ENCODE measurements at places on chromosomes 3 and 15. TPM values are rescaled to one million over a fixed set of nuclear protein-coding genes. Genes with fewer than 3 reads are reported as not detected.
A peak's percentile ranks its signal among the peaks of the same experiment; 100 is the strongest.

Gene CPN2
- 0.09 TPM for total RNA-seq

Gene UPK1B
- 0.41 TPM for total RNA-seq

Gene RBSN
- 20.7 TPM for total RNA-seq

Gene GOLGA8J
- total RNA-seq = 0.33 TPM

Gene KNG1
- total RNA-seq = 0.34 TPM

- no peak overlapping the region for H3K4me3 ChIP-seq
- H3K36me3 ChIP-seq = no peaks in the 10 kb centered on the region
- no peaks in the 10 kb centered on the region for H3K27me3 ChIP-seq
- no peak overlapping the region for H3K27ac ChIP-seq
- DNase-seq = no peak
- peaks cover 55% of the 10 kb centered on the region for H3K4me1 ChIP-seq
Observed at GRCh38 chr15:41778521-41778920, 4.2 kb downstream of the MAPKBP1 start.

DNA sequence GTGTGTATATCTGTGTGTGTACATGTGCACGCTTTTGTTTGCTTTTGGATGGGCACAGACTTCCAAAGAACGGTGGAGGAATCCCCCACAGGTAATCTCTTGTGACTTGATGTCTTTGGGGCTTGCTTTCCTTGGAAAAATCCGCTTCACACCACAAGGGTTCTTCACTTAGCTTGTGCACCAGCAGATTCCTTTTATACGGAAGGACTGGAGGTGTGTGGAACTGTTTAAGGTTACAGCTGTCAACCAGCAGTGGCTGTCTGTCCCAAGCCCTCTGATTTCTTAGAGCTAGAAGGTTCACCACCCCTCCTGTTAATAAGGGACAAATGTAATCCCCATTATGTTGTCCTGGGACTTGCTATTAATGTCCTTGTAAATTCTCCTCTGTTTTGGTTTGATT is 193.5 kb downstream of the ITPR1 start:
- DNase-seq = no peak
- no peak overlapping the region for H3K27ac ChIP-seq
- H3K36me3 ChIP-seq = peaks cover 21% of the 10 kb centered on the region
- H3K4me3 ChIP-seq = no peak overlapping the region
- no peaks in the 10 kb centered on the region for H3K27me3 ChIP-seq

DNA sequence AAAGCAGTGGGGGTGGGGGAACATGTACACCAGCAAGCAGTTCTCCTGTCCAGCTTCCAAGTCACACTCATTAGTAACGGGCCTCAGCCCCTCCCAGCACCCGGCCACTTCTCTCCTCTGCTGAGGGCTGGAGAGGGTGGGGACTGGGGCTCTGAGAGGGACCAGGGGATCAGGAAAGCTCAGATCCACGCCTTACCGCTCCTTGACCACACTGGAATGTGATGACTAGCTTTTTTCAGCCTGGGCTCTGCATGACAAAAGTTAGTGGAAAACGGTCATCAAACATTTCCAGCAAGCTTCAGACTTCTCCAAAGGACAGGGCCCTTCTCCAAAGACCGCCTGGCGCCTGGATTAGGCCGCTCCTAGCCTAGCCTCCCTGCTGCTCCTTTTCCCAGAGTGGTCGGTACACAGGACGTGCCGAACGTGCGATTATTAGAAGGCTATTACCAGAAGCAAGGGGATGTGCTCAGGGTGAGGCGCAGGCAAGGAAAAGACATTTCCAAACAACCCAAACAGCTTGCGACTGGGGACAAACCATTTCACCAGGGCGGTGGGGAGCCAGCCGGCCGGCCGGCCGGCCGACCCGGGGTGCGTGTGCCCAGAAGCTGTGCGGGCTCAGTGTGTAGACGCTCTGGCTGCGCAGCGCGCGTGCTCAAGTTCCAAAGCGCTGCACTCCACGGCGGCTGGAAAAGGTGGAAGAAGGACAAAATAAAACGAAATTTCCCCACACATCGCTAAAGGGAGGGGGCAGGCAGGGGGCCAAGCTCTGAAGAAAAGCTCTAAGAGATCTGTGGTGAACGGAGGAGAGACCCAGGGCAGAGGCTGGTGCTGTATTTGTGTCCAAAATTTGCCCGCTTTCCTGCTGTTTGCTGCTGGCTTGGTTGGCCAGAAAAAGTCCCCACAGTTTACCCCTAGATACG is 51.0 kb upstream of the SSR3 start:
- peaks cover 29% of the 10 kb centered on the region for H3K4me1 ChIP-seq
- H3K27me3 ChIP-seq = peaks cover 8% of the 10 kb centered on the region
- no peaks in the 10 kb centered on the region for H3K36me3 ChIP-seq
- DNase-seq = peak; percentile 38
- H3K27ac ChIP-seq = peak overlapping the region; percentile 86

GRCh38 chr3:40179016-40179415 is 130.5 kb upstream of the EIF1B start:
- peak; percentile 87 for DNase-seq
- no peaks in the 10 kb centered on the region for H3K27me3 ChIP-seq
- no peak overlapping the region for H3K27ac ChIP-seq
- H3K4me1 ChIP-seq = peaks cover 6% of the 10 kb centered on the region
- H3K4me3 ChIP-seq = no peak overlapping the region

GRCh38 chr3:116678853-116679252 is 30.7 kb upstream of the TUSC7 start:
- H3K27me3 ChIP-seq = no peaks in the 10 kb centered on the region
- H3K4me1 ChIP-seq = peaks cover 4% of the 10 kb centered on the region
- no peak overlapping the region for H3K27ac ChIP-seq
- no peak overlapping the region for H3K4me3 ChIP-seq
- peak; percentile 10 for DNase-seq

GRCh38 chr3:152211655-152212054 is 57.1 kb upstream of the MBNL1 start:
- H3K27me3 ChIP-seq = no peaks in the 10 kb centered on the region
- no peak overlapping the region for H3K4me3 ChIP-seq
- H3K27ac ChIP-seq = no peak overlapping the region
- peaks cover 9% of the 10 kb centered on the region for H3K4me1 ChIP-seq

DNA sequence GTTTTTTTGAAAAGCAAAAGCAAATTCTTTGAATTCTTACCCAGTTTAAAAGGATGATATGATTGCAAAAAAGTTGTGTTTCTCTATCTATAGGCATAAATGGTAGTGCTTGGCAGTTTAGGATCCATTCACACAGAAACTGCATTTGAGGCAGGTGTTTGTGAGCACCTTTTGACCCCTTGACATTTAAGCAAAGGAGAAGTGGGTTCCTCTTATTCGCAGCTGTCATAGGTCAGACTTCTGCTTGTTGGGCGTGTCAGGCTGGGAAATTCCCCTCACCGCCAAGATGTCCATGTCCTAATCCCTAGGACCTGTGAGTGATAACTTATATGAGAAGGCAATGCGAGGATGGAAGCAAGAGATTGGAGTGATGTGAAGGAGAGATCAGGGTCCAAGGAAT is 67.4 kb downstream of the SH3GL3 start:
- H3K4me3 ChIP-seq = no peak overlapping the region
- no peaks in the 10 kb centered on the region for H3K36me3 ChIP-seq
- DNase-seq = no peak
- no peak overlapping the region for H3K27ac ChIP-seq
- H3K4me1 ChIP-seq = peaks cover 23% of the 10 kb centered on the region

DNA sequence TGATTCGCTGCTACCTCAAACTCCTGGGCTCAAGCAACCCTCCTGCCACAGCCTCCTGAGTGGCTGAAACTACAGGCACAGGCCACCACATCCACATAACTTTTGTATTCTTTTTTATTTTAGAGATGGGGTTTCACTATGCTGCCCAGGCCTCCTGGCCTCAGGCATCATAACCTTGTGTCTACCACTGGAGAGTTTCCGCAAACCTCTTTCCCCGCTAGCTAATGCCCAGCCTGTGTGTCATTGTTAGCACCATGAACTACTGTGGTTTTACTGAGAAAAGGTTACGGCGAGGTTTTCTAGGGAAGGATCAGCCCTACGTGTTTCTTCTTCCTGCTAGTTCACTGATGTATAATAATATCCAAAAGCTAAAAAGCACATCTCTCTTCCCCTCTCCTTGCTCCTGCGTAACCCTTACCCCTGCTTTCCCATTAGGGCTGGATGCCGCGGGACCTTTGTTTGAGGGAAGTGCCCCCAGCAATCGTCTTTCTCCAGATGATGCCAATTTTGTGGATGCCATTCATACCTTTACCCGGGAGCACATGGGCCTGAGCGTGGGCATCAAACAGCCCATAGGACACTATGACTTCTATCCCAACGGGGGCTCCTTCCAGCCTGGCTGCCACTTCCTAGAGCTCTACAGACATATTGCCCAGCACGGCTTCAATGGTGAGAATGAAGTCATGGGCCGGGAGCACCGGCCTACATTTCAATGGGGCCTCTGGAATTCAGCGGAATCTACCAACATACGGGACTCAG is 113.7 kb downstream of the LIPC start:
- H3K27ac ChIP-seq = no peak overlapping the region
- no peak overlapping the region for H3K4me3 ChIP-seq
- no peaks in the 10 kb centered on the region for H3K36me3 ChIP-seq
- no peak for DNase-seq
- H3K4me1 ChIP-seq = no peaks in the 10 kb centered on the region

GRCh38 chr3:122794779-122795673 is at the start of gene SLC49A4:
TSS of gene SLC49A4 (plus strand) at chr3:122795069. CDS start at chr3:122795193, 124 bp downstream.
- H3K4me3 ChIP-seq = peak within 1 kb of the TSS; percentile 81
- H3K27ac ChIP-seq = peak within 1 kb of the TSS; percentile 99
- peaks cover 18% of the 10 kb centered on the region for H3K4me1 ChIP-seq
- DNase-seq = peak; percentile 89

- H3K4me1 ChIP-seq = no peaks in the 10 kb centered on the region
- H3K27me3 ChIP-seq = peaks cover 3% of the 10 kb centered on the region
- H3K27ac ChIP-seq = no peak overlapping the region
- H3K36me3 ChIP-seq = no peaks in the 10 kb centered on the region
- H3K4me3 ChIP-seq = no peak overlapping the region
Observed at GRCh38 chr15:68896178-68896577, 34.1 kb upstream of the SPESP1 start.

DNA sequence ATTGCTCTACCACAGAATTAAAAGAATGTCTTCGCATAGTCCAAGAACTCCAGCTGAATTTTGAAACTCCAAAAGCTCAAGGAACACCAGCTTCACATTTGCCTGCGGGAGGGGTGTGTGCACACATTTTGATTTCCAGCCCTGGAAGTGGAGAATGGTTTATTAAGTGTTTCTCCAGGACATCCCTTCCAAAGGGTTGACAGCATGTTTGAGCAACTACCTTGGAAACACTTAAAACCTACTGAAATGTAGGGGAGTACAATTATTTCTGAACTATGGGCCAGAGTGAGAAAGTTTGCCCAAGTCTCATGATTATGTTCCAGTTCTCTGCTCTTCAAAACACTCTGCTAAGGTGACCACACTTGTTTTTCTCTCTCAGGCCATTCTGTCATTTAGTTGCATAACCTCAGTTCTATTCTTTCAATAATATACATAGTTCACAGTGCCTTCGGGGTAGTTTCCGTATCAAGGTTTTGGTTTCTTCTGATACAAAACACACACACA is 7.9 kb downstream of the ACP3 start:
- H3K4me1 ChIP-seq = peaks cover 18% of the 10 kb centered on the region
- H3K27me3 ChIP-seq = no peaks in the 10 kb centered on the region
- no peak overlapping the region for H3K27ac ChIP-seq
- no peak overlapping the region for H3K4me3 ChIP-seq

- H3K4me3 ChIP-seq = peak overlapping the region; percentile 88
- peak; percentile 63 for DNase-seq
- H3K4me1 ChIP-seq = peaks cover 22% of the 10 kb centered on the region
- H3K27ac ChIP-seq = peak overlapping the region; percentile 57
- H3K36me3 ChIP-seq = no peaks in the 10 kb centered on the region
Observed at GRCh38 chr3:42012935-42013690, 51.2 kb upstream of the ULK4 start.

GRCh38 chr3:4943549-4943948 is 35.7 kb upstream of the BHLHE40 start:
- no peak overlapping the region for H3K4me3 ChIP-seq
- no peaks in the 10 kb centered on the region for H3K27me3 ChIP-seq
- no peaks in the 10 kb centered on the region for H3K4me1 ChIP-seq
- H3K27ac ChIP-seq = no peak overlapping the region
- DNase-seq = peak; percentile 23

DNA sequence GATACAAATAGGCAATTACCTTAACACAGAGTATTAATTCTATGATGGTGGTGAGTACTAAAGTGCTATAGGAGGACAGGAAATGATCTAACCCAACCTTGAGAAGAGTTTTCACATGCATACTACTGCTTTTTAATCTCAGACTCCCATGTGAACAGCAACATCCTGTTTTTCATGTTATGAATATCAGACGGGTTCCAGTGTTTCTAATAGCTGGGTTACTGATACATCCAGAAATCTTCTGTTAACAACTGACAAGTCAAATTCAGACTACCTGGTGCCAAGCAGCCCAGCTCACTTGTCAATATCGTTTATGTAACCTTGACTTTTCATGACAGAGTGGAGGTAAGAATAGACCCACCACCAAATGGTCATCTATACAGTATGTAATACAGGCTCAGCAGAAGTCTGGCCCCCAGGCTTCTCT is 220.2 kb upstream of the COL8A1 start:
- no peaks in the 10 kb centered on the region for H3K36me3 ChIP-seq
- no peak for DNase-seq
- H3K27me3 ChIP-seq = no peaks in the 10 kb centered on the region
- H3K27ac ChIP-seq = no peak overlapping the region

DNA sequence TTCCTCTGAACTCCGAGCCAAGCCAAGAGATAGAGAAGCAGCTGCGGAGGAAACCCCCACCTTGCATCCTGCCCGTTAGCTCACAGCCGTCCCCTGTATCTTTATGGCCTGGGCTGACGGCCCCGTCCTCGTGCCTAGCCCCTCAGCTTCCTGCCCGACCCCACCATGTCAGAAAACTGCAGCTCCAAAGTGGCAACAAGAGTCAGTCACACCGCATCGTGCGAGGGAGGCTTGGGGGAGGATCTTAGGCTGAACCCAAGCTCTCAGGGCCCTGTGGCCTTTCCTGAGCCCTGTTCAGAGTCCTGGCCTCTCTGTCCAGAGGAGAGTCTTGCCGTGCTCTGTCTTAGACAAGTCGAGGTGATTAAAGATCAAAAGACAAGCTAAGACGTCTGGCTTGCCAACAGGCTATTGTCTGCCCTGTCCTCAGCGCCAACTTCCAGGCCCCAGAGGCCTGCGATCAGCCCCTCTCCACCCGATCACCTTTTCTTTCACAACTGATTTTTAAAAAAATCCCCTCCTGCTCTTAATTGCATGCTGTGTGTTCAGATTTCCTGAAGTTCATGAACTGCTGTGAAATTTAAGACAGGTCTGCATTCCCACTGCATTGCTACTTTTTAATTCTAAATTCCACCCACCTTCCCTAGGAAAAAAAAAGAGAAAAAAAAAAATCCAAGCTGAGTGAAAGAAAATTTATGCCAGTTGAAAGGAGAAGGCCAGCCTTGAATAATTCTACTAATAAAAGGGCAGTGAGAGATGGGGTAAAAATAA is 89.7 kb upstream of the WNT5A start:
- no peak overlapping the region for H3K4me3 ChIP-seq
- H3K36me3 ChIP-seq = peaks cover 8% of the 10 kb centered on the region
- no peak overlapping the region for H3K27ac ChIP-seq
- no peaks in the 10 kb centered on the region for H3K27me3 ChIP-seq

DNA sequence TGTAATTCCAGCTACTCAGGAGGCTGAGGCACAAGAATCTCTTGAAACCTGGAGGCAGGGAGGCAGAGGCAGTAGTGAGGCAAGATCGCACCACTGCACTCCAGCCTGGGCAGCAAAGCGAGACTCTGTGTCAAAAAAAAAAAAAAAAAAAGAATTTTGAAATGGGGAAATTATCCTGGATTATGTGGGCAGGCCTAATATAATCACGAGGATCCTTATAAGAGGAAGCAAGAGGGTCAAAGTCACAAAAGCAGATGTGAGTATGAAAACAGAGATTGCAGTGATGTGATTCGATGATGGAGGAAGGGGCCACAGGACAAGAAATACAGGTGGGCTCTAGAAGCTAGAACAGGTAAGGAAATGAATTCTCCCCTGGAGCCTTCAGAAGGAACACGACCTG is 159.6 kb downstream of the LEKR1 start:
- H3K27ac ChIP-seq = no peak overlapping the region
- H3K4me1 ChIP-seq = peaks cover 8% of the 10 kb centered on the region
- no peak for DNase-seq
- H3K27me3 ChIP-seq = no peaks in the 10 kb centered on the region
- no peak overlapping the region for H3K4me3 ChIP-seq
